ENCODE measurements at places on chromosomes 12 and 14.

DNA sequence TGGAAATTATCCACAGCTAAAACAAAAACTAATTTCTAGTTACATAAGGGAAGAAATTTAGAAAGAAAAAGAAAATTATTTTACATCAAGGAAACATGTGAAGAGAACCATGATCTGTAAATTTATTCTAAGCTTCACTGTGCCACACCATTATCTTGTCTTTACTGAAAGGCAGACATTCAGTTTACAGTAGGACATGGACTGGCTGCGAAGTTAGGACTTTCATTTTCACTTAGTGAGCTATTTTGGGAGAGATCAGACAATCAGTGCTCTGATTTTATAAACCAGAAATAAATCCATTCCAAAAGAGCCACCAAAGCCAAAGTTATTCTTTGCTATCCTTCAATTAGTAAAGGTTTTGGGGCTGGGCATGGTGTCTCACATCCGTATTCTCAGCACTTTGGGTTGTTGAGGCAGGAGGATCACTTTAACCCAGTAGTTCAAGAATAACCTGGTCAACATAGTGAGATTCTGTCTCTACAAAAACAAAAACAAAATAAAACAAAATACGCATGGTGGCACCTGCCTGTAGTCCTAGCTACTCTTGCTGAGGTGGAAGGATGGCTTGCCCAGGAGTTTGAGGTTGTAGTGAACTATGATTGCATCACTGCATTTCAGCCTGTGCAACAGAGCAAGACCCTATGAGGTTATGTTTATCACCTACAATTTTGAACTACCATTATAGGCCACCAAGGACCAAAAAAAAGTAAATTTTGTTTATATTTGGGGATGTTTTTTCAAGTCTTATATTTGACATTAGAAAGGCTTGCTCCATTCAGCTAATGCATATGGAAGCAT is 1084.8 kb upstream of the ATXN7L3B start:
- DNase-seq: no peak

DNA sequence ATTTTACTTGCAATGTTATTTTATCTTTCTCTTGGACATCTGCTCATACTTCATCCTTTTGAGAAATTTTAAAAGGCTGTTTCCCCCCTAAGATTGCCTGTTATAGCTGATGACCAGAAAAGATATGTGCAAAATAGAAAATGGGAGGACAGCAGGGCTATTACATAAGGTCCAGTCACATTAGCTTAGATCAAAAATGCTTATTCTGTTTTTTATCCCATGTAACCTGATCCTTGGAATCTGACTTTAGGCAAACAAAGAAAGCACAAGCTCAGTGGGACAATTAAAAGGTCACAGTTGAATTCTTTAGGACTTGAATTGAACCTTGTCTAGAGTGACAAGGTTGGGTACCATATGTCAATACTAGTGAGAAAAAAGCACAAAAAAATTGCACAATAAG is 65.1 kb upstream of the TRHDE start:
- peak; percentile 78 for DNase-seq

DNA sequence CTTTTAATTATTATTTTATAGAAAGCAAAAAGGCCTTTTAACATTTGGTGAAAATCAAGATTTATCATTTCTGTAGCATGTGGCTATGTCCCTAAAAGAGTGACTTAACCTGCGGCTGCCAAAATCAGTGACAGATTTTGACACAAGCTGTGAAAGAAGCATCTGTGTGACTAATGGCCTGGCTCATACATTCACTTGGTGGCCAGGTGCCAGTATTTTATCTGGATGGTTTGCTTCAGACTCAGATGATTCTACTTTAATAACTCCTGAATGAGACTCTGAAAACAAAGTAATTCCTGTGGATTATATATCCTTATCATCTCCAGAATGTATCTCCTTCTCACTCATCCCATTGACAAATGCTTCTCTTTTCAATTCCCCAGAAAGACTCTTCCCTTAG is 103.0 kb downstream of the FSCB start:
- peak; percentile 49 for DNase-seq

GRCh38 chr14:72666610-72667009 is 227.3 kb downstream of the DPF3 start:
- DNase-seq: no peak

- DNase-seq: no peak
Measured at GRCh38 chr12:42904683-42905418, 315.3 kb upstream of the PRICKLE1 start.

Data from NCI-H2171 (cell line).